ENCODE measurements at places on chromosomes 3 and 15. TPM values are rescaled to one million over a fixed set of nuclear protein-coding genes. Genes with fewer than 3 reads are reported as not detected.

The KCNMB3 gene
- total RNA-seq = 0.85 TPM

The TMED3 gene
- 115 TPM for total RNA-seq

The SEMA6D gene
- total RNA-seq = 9.9 TPM

The PAQR5 gene
- 0.58 TPM for total RNA-seq

The ACKR4 gene
- 6.8 TPM for total RNA-seq

The KBTBD13 gene
- not detected for total RNA-seq

The OR5H2 gene
- not detected for total RNA-seq

The CYP1A2 gene
- total RNA-seq = not detected

The ONECUT1 gene
- total RNA-seq = not detected

The PLA2G4F gene
- total RNA-seq = not detected

The HES1 gene
- total RNA-seq = 6.9 TPM

The LRRC31 gene
- not detected for total RNA-seq

The COL7A1 gene
- total RNA-seq = 9.8 TPM

The PRSS50 gene
- total RNA-seq = not detected

The SLC6A20 gene
- not detected for total RNA-seq

The NR1I2 gene
- not detected for total RNA-seq

The SYNPR gene
- not detected for total RNA-seq

The PLAAT1 gene
- not detected for total RNA-seq

The CADPS gene
- total RNA-seq = 0.85 TPM

The PIF1 gene
- 6.8 TPM for total RNA-seq

The ISL2 gene
- 0.56 TPM for total RNA-seq

The VEPH1 gene
- total RNA-seq = 155 TPM

The ELL3 gene
- total RNA-seq = 1.9 TPM

The LEO1 gene
- 40.3 TPM for total RNA-seq

The PLSCR2 gene
- total RNA-seq = not detected

The CLDN16 gene
- total RNA-seq = 0.38 TPM

The GOLGA8M gene
- 0.56 TPM for total RNA-seq

The ANKUB1 gene
- total RNA-seq = not detected

The CCR2 gene
- total RNA-seq = not detected

The EOMES gene
- not detected for total RNA-seq

The AAGAB gene
- total RNA-seq = 55.8 TPM

The SERPINI1 gene
- 2.9 TPM for total RNA-seq

The GASK1A gene
- total RNA-seq = 1.9 TPM

The GRAMD1C gene
- 7.5 TPM for total RNA-seq

The ST3GAL6 gene
- 10.4 TPM for total RNA-seq

The EHD4 gene
- 22.8 TPM for total RNA-seq

The RAB6B gene
- total RNA-seq = 0.19 TPM

The OIP5 gene
- total RNA-seq = 2.3 TPM

The GOLGA8A gene
- total RNA-seq = 4.4 TPM

The LRTM1 gene
- total RNA-seq = not detected

The TF gene
- total RNA-seq = not detected

The ZNF774 gene
- 3.1 TPM for total RNA-seq

The ALDH1A2 gene
- 4.5 TPM for total RNA-seq

The CPNE9 gene
- not detected for total RNA-seq

The CYP8B1 gene
- not detected for total RNA-seq

The DCBLD2 gene
- total RNA-seq = 809 TPM

The NSMCE3 gene
- total RNA-seq = 8.5 TPM

The ZNF620 gene
- 1.9 TPM for total RNA-seq

The MST1 gene
- 6.5 TPM for total RNA-seq

The GSK3B gene
- 36.8 TPM for total RNA-seq

The CPA3 gene
- total RNA-seq = not detected

The ZNF502 gene
- total RNA-seq = 4.0 TPM

The TMEM40 gene
- total RNA-seq = not detected

Measured in regular cardiac myocyte (primary cell).